ENCODE measurements at places on chromosomes 13 and 19.

DNA sequence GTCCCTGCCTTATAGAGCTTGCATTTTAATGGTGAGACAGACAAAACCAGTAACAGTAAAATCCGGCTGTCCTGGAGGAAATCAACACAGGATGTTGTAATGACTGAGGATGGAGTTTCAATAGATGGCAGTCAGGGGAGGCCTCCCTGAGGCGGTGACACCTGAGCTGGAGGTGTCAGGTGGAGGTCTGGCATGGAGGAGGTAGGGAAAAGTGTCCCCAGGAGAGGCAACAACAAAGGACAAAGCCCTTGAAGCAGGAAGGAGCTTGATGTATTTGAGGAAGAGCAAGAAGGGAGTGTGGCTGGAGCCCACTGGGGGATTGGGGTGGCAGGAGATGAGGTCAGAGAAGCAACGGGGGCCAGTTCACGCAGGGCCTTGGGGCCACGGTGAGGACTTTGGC, 7.8 kb downstream of the GRIN2D start:
- no peak for DNase-seq

- no peak for DNase-seq
Observed at GRCh38 chr13:33278913-33279312, 6.6 kb downstream of the STARD13 start.

DNA sequence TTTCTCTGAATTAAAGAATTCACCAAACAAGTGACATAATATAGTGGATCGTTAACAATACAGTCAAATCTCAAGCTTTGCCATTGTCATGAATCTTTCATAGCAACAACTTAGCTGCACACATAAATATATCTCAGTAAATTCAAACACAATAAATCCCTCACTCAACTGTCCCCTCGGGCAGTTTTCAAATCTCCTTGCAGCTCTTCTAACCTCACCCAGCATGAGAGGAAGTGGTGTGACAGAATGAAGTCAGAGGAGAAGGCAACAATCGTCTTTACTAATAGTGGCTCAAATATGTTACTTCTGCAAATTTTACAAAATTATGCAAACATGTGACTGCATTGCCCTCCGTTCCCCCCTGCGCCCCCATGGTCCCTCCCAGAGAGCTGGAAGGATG, 148.2 kb downstream of the RAP2A start:
- no peak for DNase-seq

- DNase-seq = no peak
Observed at GRCh38 chr13:27635266-27635665, 13.6 kb downstream of the POLR1D start.

GRCh38 chr13:50126993-50127725, 111.9 kb downstream of the KCNRG start:
- no peak for DNase-seq

DNA sequence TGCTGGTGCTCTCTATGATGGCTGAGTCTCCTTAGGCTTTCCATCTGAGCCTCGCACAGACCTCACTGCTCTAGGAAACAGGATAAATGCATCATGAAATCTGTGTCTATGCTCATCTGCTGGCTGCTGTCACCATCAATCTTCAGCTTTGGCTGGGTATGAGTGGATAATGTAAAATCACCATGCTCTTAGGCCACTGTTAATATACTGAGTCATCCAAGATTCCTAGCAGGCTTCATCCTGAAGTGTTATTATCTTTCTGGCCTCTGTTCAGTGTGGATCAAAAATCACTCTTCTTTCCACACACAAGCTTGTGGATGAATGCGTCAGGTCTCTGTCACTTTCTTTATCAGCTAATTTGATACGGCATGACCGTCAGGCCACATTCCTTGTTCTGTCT, 317.4 kb downstream of the NALCN start:
- DNase-seq = no peak

GRCh38 chr13:57630661-57631595, 616 bp upstream of the PCDH17 start:
- DNase-seq = no peak

Measured in NCI-H526 (cell line).